GM12865 (cell line): ENCODE measurements at places on chromosomes 7 and 10.

DNA sequence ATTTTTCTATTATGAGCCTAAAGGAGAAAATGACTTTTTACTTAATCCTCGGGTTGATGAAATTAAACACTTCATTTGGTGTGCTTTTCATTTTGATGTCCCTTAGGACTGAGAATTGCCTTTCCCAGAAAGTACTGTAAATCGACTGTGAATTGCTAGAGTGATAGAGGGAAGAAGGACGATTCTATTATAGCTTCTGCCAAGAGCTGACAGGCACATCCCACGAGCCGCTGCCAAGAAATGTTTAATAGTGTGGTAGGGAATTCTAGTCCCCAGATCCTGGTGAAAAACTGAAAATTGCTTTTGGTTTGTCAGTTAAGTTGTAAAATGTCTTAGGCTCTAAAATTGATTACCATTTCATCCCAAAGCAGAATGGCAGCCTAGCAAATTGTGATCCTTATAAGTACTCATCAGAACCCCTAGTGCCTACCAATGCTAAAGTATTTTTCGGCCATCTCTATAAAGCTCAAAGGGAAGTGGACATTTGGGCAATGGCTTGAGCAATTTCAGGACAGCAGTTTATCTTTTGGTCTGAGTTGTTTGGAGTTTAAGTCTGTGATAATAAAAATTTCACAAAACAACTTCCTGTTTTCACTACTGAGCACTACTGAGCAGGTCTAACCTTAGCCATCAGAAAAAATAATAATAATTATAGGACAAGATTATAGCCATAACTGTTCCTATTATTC lies 44.6 kb upstream of the HYCC1 start:
- DNase-seq: no peak

DNA sequence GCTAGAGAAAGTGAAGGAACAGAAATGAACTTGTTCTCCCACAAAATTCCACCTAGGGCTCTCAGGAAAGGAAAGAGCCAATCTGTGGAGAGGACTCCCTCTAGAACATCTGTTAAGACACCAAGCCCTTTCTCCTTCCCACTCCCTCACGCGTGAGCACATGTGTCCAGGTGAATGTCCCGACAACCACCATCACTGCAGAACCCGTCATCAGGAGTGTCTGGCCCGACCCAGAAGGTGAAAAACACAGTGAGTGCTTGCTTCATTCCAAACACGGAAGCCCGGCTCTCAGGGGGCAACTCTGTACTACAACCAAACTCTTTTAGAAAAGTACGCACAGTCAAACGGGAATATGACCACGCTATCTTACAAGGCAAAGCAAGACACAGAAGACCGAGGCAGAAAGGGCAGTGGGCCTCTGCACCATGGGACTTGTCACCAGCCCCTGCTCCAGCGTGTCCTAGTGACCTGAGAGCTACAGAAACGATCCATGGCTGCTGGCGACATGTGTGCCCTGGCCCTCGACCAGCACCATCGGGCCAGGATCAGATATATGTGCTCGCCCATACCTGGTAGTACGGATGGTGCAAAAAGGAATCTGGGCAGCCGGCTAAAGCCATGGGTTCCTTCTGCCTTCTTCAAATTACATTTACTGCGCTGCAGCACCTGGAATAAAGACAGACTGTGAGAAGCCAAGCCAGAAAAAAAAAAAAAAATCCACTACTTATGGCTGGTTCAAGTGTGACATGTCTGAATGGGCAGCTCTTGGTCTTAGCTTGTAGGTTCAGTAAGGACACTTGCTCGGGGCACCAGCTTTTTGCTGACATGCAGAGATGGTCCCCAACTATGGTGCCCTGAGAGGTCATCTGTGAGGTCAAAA lies 50.8 kb downstream of the GRB10 start:
- no peak for DNase-seq

GRCh38 chr7:55132890-55133551 lies 114.2 kb downstream of the EGFR start:
- no peak for DNase-seq

GRCh38 chr7:90705391-90706071 lies 109.4 kb downstream of the CDK14 start:
- no peak for DNase-seq

- DNase-seq: no peak
Observed at GRCh38 chr10:109487691-109488090, 435.6 kb downstream of the XPNPEP1 start.

DNA sequence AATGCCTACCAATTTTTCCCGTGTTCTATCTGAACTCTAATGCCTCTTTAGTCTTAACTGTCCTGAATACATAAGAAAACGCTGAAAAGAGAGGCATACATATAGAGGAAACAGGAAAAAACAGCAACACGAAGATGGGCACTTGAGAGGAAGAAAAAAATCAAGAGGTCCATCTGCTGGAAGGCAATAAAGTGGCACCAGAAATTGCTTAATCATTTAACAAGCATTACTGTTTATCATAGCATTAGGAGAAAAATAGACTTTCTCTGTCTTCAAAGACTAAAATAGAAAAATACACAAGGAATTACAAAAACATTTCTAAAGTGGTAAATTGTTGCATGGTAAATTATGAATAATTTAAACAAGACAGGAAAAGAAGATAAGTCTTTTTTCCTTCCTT lies 35.0 kb downstream of the NSUN6 start:
- DNase-seq: no peak

GRCh38 chr7:28625432-28625831 lies 213.1 kb downstream of the CREB5 start:
- no peak for DNase-seq

DNA sequence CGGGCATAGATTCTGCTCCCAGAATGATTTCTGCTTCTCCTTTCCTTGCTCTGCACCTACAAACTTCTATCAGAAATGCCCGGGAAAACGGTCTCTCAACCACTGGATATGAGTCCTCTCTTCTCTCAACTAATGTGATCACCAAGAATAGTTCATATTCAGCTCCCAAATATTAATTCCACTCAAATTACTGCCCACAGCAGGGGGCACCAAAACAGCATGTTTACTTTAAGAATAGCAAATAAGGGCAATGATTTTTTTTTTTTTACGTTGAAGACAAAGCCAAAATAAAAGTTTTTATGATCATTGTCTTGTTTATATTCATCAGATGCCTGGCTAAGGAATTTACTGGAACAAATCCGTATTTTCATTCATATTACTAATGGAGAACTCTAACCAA lies 94.9 kb upstream of the PRSS1 start:
- no peak for DNase-seq

GRCh38 chr10:129888784-129889616 lies 75.1 kb downstream of the EBF3 start:
- DNase-seq: peak; percentile 26

DNA sequence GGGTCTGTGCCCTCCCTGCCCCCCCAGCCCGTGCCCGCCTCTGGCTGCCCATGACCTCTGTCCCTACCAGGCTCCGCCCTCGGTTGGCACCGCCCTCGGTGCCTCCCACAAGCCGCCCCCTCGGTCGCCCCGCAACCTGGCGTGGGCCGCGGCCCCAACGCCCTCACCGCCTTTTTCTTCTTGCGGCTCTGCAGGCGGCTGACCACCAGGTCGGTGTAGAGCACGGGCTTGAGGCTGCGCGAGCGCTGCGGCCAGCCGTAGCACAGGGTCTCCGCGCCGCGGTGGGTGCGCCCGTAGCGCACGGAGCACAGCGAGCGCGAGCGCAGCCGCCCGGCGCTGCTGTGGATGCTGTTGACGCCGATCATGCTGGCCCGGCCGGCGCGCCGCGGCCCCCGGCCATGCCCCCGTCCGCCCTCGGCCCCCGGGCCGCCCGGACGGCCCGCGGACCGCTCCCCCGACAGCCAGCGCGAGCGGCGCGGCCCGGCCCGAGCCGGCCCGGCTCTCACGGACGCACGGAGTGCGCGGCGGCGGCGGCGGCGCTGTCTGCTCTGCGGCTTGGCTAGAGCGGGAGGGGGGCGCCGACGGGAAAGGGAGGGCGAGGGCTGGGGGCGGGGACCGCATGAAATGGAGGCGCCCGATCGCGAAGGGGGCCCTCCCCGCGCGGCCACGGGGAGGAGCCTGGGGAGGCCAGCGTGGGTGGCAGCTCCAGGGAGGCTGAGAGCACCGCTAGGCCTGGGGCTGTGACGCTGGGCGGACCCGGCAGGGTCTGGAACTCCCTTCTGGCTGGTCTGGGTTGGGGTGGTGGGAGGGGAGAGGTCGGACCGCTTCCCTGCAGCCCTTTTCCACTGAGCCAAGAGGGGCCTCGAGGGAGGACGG lies 9.6 kb downstream of the PSD start:
- no peak for DNase-seq

GRCh38 chr7:26011039-26011696 lies 140.8 kb upstream of the NFE2L3 start:
- DNase-seq: peak; percentile 38

- no peak for DNase-seq
Observed at GRCh38 chr7:2425749-2426148, 22.3 kb downstream of the CHST12 start.

DNA sequence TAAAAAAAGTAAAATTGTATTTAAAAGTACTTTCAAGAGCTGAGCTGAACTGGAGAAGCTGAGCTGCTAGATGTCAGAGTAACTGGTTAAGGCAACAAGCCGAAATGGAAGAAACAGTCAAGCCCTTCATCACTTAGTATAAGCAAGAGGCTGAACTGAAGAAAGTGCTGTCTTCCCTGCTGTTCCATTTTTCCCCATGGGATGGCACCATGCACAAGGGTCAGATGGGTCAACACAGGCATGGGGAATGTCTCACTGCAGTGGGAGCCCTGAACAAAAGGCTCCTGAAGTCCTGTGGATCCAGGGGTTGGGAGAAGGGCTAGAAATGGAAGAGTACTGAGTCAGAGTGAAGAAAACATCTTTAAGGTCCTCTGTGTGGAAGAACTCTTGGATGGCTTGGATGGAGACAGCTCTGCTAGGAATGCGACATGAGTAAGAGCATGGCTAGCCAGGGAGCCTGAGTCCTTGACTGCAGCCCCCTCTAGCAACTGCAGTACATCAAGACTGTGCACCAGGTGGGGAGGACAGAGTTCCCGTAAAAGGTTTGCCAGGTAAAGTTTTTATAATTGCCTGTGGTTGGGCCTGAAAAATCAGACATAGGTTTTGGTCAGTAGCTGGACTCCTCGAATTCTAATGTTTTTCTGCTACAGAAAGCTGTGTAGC lies 348.3 kb downstream of the GPR158 start:
- no peak for DNase-seq

GRCh38 chr7:106537119-106537518 lies 123.8 kb downstream of the CCDC71L start:
- DNase-seq: no peak

DNA sequence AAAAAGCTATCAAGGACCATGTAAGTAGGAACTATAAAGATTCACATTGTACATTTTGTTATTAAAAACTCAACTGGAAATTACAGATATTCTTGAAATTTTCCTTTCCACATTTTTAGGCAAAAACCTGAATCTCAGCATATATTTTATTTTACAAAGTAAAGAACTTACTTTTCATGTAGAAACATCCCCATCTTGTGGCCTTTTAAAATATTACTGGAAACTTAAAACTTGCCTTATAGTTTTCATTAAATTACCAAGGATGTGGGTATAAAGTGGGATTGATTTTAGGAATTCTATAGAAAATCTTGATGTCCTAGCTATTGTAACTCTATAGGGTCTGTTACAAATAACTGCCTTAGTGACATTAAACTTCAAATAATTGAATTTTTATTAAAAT lies 10.6 kb downstream of the DBF4 start:
- peak; percentile 18 for DNase-seq

GRCh38 chr7:55314967-55315366 lies 50.2 kb upstream of the LANCL2 start:
- DNase-seq: no peak

- no peak for DNase-seq
Observed at GRCh38 chr10:102020938-102021337, 35.0 kb downstream of the ARMH3 start.

DNA sequence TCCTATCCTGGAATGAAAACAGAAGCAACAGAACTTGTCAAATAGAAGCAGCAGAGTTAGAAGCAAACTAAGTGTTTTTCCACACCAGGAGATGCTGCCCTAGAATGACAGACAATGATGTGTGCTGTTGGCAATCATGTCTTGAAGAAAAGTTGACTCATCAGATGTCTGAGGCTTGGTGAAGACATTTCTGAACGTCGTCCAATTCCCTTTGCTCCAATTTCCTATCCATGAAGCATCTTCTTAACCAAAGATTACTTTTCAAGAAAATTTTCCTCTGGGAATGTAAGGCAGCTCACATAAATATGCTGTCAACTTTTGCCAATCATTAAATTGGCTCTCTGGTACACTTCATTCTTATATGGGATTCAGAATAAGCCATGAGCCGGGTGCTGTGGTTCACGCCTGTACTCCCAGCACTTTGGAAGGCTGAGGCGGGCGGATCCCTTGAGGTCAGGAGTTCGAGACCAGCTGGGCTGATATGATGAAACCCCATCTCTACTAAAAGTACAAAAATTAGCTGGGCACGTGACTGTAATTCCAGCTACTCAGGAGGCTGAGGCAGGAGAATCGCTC lies 34.6 kb downstream of the MALSU1 start:
- DNase-seq: no peak

- DNase-seq: no peak
Observed at GRCh38 chr7:50216626-50217025, 87.9 kb upstream of the IKZF1 start.

DNA sequence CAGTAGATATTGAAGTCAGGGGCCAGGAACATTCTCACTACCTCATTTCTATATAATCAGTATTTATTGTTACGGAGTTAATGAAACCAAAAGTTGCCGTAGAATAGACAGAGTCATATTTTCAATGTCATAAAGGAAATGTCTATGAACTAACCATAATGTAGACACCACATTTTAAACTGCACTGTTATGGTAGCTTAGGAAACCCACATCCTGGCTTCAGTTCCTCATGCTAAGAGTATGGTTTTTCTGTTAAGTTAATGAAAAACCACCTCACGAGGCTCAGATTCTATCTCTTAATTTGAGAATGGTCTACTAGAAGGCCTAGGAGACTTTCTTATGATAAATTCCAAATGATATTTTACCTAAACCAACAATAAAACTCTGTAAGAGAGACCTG lies 166.5 kb downstream of the TMEM26 start:
- peak; percentile 80 for DNase-seq

DNA sequence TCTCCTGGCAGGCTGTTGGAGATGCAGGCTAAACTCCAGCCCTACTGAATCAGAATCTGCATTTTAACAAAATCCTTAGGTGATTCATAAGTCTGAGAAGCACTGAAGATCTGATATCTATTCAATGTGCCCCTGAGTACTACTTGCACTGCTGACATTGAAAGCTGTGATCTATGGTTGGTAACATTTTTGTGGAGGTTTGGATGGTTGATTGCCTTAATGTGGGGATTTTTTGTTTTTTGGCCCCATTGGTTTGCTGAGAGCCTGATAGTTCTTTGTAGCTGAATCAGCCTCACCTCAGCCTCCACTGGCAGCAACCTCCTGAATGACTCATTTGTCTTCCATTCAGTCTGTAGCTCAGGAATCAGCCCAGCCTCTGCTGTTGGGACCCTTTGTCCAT lies 14.7 kb upstream of the LRRN3 start:
- no peak for DNase-seq

GRCh38 chr7:64433590-64433989 lies 119.8 kb downstream of the ZNF736 start:
- no peak for DNase-seq

- DNase-seq: peak; percentile 7
Observed at GRCh38 chr10:8321990-8322389, 267.5 kb downstream of the GATA3 start.

GRCh38 chr10:62083412-62084267 lies 182.1 kb downstream of the ARID5B start:
- no peak for DNase-seq

- DNase-seq: no peak
Observed at GRCh38 chr10:104804880-104805279, 163.8 kb downstream of the SORCS3 start.
